ENCODE measurements at places on chromosomes 6 and 20.

DNA sequence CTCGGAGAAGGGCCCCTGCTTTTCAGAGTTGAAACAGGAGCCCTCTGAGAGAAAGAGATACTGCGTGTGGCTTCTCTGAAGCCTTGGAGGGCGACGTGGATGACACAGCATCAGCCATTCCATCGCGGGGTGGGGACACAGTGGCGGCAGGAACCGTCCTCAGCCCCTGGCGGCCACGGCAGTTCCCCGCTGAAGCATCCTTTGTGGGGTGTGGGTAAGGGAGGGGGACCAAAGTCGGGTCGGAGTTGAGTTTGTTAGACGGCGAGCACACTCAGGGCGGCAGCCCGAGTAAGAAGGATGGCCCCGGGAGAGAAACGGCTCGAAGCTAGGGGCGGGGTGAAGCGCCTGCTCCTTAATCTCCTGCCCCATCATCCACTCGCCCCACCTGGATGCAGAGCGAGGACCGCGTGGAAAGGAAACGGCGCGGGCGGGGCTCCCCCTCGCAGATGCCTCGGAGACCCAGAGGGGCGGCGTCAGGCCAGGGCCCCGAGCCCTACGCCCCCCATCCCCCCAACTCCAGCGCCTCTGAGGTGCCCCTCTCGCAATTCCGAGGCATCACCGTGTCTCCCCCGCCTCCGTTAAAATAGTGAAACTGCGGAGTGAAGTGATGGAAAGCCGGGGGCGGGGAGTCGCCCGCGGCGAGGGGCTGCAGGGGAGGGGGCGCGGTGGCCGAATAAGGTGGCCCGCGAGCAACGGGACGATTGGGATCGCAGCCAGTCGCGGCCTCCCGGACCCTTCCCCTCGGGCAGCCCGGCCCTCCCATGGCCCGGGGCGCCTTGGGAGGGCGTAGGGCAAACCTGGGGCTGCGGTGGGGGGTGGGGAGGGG lies 796 bp upstream of the RREB1 start:
- no peak for DNase-seq

DNA sequence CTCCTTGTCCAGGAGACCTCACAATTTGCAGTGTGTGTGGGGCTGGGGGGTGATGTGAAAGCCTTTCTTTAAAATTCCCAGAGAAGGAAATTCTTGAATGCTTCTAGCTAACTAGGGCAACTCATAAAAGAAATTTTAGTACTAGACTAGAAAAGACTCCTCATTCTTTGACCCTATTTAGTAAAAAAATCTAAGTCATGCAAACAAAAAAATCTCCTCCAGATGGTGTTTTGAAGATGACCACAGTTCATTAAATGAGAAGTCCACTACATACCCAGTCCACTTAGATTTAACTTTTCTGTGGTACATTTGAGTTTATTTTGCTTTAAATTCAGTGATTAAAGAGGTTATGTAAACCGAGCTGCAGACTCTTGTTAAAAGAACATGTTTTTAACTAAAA lies 67.5 kb downstream of the NDUFAF5 start:
- DNase-seq, result no peak

DNA sequence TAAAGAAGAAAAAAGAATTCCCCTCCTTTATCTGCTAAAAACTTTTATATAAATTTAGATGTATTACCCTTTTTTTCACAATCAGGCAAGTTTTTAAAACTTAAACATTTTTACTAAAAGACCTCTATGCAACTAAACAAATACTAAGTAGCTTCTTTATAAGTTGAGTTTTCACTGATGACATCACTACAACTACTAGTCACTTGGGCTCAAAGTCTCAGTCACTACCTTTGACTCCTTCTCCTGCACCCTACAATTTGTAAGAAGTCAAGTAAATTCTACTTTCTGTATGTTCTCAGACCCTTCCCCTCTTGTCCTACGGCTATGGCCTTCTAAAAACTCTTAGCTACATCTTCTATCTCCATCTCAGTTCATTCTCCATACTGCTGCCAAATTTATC lies 11.2 kb downstream of the SUPT3H start:
- no peak for DNase-seq

DNA sequence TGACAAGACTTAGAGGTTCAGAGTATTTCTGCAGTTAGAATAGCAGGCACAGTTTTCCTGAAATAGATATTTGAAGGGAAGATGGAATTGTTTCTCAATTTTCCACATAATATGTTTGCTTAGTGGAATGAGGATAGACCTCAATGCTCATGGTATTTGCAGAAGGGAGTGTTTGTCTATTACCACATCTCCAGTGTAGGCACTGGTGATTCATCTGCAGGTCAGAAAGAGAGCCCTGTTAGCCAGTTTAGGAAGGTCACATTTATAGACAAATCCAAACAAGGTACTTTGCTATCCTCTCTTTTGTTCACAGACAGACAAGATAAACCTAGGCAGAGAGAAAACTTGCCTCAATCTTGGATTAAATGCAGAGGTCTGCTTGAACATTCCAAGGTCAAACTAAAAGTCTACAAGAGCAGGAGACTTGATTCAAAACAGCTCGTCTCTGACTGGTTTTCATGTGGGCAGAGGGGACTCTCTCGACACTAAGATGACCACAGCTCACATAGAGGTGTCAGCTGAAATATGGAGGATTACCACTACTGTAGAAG lies 22.8 kb downstream of the ISM1 start:
- DNase-seq, result peak; percentile 45

GRCh38 chr6:32982084-32982701 lies 13.8 kb downstream of the BRD2 start:
- no peak for DNase-seq

GRCh38 chr6:19169366-19169765 lies 667.8 kb upstream of the ID4 start:
- DNase-seq, result no peak

- no peak for DNase-seq
Measured at GRCh38 chr6:14467591-14467990, 350.0 kb downstream of the CD83 start.

- no peak for DNase-seq
Measured at GRCh38 chr6:51339728-51340127, 521.1 kb downstream of the TFAP2B start.

DNA sequence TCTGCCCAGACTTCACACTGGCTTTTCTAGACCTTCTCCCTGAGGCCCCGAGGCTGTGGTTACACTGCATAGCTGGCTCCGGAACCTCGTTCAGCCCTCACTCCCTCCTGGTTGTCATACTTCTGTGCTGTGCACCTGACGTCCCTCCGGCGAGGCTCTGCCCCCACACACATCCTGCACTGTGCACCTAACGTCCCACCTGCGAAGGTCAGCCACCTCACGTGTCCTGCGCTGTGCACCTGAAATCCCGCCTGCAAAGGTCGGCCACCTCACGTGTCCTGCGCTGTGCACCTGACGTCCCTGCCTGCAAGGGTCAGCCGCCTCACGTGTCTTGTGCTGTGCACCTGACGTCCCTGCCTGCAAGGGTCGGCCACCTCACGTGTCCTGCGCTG lies 111.0 kb upstream of the FRMD1 start:
- no peak for DNase-seq

DNA sequence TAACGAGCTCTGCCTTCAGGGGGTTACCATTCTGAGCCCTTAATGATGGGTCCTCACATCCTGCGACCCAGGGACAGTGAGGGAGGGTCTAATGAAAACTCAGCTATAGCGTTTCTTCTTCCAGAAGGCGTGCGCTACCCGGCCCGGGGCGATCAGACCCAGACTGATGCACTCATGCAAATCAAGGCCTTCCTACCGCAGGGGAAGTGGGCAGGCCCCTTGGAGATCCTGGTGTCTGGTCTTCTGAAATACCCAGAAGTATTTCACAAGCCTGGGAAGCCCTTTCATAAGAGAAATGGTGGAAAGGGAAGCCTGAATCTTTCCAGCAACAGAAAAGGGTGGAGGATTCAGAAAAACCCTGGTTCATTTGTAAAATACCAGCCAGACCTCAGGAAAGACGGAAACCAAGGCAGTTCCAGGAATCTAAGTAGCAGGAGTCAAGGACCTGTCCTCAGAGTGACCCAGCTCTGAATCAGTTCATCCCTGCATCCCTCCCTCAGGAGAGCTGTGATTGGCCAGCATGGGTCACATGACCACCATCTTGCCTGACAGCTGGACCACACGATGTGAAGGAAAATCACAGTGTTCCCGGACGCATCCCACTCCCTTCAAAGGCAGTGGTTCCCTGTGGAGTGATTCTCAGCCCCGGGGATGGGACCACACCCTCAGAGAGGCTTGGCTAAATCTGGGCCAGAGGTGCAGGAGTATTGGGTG lies 12.7 kb downstream of the BFSP1 start:
- DNase-seq, result no peak

DNA sequence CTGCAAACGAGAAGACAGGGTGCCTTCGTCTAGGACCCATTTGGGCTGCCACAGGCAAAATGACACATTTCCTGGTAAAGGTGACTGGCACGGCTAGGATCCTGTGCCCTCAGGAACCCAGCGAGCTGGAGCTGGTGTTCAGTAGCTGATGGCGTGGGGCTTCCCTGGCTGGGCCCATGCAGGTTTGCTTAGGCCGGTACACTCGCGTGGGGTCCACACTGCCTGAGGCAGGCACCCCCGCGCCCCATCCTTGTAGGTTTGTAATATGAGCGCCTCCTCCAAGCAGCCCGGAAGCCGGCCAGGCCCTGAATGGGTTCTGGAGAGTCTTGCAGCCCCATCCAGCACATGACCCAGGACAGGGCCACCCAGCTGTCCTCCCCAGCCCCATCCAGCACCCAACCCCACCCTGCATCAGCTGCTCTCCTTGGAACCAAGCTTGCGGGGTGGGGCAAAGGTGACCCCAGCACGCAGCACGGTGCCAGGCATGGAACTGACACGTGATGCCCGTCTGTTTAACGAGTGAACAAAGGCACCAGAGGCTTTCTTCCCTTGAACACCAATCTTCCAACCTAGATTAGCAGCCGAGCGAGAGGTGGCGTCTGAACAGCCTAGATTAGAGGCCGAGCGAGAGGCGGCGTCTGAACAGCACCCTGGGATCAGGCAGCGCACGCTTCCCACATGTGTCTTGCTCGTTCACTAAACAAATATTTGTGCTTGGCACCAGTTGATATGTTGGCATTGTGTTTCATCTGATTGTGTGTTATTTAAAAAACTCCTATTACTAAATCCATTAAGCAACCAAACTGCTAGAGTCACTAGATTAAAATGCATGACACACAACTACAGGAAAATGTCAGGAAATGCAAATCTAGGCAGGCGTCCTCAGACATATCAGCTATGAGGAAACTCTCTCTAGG lies 112.1 kb downstream of the DLL1 start:
- DNase-seq, result no peak

DNA sequence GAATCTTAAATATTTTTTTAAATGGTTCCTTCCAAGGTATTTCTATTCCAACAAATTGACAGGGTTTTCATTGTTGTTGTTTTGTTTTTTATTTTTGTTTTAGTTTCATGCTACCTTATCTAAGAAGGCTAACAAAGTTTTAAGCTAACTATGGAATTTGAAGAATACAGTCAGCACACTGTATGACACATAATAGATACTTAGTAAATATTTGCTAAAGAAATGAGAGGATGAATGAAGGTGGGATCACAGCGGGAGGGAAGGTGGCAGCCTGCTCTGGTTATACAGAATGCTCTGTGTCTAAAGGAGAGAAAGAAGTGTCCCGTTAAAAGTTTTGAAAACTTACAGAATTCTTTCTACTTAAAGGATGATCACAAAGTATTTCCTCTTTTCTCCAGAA lies 43.7 kb upstream of the DST start:
- no peak for DNase-seq

DNA sequence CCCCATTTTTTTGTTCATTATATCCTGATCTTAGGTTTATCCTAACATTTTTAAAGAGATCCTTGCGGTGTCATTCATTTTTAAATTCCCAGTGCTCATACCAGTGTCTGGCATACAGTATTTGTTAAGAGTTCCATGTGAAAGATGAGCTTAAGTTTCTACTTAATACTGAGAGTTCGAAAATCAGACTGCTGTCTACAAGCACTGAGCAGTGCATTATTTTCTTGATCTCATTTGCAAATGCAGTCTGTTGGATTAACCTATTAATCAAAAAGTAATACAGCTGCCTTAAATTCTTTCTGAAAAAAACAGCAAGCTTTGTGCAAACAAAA lies 663 bp downstream of the COQ3 start:
- no peak for DNase-seq

DNA sequence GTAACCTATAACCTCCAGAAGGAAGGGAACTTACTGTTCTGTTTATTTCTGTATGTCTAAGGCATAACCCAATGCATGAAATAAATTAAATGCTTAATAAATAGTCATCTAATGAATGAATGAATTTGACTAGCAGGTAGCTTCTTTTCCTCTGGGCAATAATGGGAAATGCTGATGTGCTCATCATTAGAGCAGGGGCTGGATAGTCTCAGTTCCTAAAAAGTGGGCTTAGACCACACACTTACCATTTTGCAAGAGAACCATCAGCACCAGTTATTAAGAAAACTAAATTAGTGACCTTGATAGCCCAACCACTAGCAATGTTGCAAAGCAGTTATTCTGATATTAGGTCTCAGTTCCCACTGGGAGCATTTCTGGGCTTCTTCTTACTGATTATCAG lies 449.7 kb downstream of the CDC5L start:
- DNase-seq, result no peak

DNA sequence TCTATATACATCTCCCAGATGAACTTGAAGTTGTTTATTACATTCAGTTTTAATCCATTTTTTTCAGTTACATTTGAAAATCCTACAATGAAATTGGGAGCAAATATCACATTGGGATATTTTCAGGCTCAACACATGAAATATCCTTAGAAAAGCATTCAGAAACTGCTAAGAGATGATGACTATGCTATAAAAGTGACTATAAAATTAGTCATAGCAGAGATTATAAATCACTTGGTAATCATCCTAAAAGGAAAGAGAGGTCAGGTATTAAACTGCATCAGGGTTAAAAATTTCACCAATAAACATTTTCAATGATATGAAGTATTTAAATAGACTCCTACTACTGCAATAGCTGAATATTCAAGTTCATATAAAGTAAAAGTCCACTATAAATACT lies 987.7 kb downstream of the GRIK2 start:
- DNase-seq, result no peak

GRCh38 chr20:642398-643174 lies 10.4 kb downstream of the SRXN1 start:
- no peak for DNase-seq
